Activated CD8-positive, alpha-beta memory T cell treated with anti-CD3 and anti-CD28 coated beads for 1 hour (primary cell): ENCODE measurements at places on chromosomes 7 and 10.

GRCh38 chr10:80924063-80924952 lies 386.6 kb downstream of the SH2D4B start:
- DNase-seq, result no peak

GRCh38 chr7:128129224-128129864 lies 98.1 kb upstream of the LRRC4 start:
- no peak for DNase-seq

DNA sequence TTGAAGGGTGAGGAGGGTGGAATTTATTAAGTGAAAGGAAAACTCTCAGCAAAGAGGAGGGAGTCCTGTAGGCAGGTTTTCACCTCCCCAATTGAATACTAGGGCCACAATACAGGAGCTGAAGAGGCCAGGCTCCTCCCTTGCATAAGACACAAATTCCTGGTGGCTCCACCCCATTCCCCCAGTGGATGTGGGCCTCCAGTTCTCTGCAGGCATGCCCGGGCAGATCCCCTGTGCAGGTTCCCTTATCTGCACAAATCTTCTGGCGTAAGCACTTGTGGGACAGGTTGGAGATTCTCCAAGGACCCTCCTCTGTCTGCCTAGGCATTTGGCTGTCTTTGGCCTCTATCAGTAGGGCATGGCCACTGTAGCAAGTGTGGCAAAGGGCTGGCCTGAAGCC lies 847.1 kb upstream of the MBL2 start:
- no peak for DNase-seq

DNA sequence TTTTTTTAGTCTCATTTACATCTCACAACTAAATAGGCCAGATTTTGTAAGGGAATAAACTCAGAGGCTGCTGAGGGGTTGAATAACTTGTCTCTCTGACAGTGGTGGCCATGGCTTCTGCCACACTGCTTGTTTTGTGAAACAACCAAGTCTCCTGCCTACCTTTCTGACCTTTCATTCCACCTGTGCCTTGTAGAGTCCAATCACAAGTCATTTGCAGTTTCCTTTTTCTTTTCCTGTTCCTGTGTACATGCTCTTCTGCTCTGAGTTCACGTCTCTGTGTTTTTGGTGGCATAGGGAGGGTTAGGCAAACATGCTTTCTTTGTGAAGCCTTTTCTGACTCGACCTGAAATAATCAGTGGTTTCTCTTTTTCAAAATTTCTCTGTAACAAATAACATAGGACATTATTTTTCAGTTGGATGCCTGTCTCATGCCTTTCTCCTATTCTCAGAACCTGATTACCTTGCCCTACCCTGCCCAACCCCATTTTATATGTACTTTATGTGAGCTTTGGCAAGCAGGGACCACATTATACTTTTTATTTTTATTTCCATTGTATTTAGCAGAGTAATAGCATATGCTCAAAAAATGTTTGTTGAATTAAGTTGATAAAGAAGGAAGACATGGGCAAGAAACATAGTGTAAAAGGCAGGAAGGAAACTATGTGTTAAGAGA lies 81.7 kb downstream of the HDAC9 start:
- no peak for DNase-seq

GRCh38 chr7:47149208-47149839 lies 432.6 kb downstream of the TNS3 start:
- DNase-seq, result no peak

GRCh38 chr7:17104419-17104818 lies 194.0 kb upstream of the AHR start:
- DNase-seq, result no peak

- no peak for DNase-seq
Measured at GRCh38 chr7:151384352-151384697, 25.5 kb downstream of the WDR86 start.

DNA sequence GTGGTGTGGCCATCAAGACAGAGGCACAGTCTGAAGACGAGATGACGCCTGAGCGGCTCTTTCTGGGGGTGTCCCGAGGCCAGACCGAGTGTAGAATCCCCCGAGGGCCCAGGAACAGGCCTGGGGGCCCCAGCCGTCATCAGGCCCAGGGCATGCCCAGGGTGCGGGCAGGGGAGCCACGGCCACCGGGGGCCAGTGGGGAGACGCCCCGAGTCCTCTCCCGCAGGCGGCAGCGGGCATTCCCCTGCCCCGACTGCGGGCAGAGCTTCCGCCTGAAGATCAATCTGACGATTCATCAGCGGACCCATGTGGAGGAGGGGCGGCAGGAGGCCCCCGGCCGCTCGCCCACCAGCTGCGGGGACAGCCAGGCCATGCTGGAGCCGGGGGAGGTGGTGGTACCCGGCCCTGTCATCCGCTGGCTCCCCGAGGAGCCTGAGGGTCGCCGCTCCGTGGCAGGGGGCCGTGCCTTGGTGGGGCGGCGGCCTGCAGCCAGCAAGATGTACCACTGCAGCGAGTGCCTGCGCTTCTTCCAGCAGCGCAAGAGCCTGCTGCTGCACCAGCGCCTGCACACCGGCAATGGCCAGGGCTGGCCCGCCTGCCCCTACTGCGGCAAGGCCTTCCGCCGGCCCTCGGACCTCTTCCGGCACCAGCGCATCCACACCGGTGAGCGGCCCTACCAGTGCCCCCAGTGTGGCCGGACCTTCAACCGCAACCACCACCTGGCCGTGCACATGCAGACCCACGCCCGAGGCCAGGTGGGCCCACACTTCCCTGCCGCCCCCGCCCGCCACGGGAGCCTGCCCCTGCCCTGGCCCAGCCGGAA lies 19.7 kb downstream of the ZNF783 start:
- DNase-seq, result no peak

- DNase-seq, result no peak
Measured at GRCh38 chr10:58590152-58590840, 77.6 kb downstream of the BICC1 start.

GRCh38 chr7:826230-826917 lies 5.9 kb upstream of the SUN1 start:
- DNase-seq, result no peak

DNA sequence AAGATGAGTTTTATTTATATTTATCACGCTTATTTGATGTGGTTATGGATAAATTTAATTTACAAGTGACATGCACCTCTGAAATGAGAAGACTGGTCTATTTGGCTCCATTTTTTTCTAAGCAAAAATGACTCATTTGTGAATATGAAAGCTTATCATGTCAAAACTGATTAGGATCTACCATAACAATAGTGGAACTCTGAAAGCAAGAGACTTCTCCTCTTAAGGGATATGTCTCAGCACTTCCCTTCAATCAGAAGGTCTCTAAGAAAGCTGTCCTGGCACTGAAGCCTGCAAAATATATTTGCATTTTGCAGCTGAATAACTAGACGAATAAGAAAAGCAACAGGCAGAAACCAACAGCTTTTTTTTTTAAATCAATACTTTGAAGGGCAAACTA lies 12.7 kb downstream of the FAS start:
- DNase-seq, result no peak

GRCh38 chr10:98384531-98385133 lies 30.4 kb downstream of the PYROXD2 start:
- DNase-seq, result no peak

GRCh38 chr10:33886299-33886698 lies 551.8 kb upstream of the NRP1 start:
- DNase-seq, result no peak

- no peak for DNase-seq
Measured at GRCh38 chr7:2843711-2844152, 376 bp downstream of the GNA12 start.

- DNase-seq, result no peak
Measured at GRCh38 chr7:76383089-76383944, 24.5 kb upstream of the YWHAG start.

GRCh38 chr10:86732771-86733170 lies 23.6 kb upstream of the BMPR1A start:
- no peak for DNase-seq

DNA sequence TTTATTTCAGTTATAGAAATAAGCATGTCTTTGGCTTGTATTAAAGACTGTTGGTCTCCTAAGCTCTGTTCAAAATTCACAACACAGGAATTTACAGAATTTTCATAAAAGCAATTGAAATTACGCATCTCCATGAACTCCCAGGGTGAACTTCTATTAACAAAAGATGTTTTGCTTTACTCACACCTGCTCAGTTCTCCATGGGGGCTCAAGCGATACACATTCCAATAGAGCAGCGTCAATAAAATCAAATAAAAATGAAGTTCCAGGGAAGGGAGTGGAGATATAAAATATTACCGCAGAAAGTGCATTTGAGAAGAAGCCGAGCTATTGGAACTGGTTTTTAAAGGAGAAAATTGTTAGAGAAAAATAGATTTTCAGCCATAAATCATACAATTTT lies 41.5 kb upstream of the ZNF438 start:
- no peak for DNase-seq

DNA sequence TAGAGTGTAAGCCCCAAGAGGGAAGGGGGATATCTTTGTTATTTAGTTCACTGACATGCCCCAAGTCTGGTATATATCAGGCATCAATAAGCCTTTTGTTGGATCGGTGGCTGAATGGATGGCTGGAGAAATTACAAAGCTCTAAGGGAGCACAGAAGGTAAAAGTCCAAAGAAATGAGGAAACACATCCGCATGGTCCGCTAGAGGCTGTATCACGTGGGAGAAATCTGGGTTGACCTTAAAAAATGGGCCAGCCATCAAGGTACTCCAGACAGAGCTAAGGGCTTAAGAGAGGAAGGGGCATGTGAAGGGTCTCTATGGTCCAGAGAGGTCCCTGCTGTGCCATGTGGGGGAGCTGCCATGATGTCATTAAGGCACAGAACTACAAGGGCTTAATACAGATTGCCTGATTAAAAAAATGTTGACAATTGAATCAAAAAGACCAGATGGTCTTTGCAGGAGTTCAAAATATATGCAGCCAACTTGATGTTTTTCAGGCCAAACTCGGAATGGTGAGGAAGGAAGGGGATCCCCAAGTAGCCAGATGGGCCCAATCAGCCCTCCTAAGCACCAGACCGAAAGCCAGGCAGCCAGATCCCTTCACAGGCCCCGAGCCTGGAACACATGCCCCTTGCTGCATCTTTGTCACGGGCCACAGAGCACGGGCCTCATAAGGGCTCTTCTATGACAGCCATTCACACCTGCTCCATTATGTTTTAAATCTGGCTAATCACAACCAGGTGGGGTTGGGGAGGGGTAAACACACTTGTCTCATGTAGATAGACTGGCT lies 31.9 kb downstream of the SCRN1 start:
- no peak for DNase-seq

DNA sequence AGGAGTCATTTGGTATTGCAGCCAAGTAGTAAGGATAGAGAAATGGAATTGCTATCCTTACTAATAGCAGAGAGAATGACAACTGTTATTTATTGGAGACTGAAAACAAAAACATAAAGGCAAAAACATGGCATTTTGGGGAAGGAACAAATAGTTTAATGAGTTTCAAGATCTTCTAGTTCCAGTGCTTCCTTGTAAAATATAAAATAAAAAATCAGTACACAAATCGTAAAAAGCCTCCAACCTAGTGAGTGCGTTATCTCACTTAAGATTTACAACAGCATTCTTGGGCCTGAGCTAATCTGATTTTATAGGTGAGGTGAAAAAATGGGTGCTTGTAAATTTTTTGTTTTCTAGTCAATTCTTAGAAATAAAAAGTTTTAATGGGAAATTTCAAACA lies 3.3 kb downstream of the RBM33 start:
- DNase-seq, result no peak

DNA sequence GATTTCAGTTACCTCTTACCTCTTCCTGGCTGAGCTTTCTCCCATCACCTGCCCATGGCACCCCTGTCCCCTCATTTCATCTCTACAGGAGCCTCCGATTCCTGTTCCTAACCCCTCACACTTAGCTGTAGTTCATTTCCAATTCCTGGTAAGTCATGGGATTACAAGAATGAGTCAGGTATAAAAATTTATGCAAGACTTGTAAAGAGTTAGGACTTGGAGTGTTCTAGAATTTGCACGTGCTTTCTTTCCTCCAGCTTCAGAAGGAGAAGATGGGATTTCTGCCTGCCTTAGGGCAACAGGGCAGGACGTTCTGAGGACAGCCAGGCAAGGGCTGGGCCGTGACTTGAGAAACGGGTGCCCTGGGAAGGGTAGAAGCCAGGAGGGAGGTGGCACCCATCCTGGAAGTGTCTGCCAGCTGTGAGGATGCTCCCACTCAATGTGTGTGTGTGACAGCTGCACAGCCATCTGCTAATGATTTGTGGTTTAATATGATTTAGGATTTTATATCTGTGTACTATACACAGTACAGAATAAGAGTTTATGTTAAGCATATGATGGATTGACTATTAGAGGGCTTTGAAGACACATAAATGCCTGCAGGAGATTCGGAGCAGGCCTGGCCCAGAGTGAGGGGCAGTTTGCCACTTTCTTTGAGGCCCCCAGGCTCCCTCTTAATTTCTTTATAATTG lies 81.5 kb upstream of the VIPR2 start:
- DNase-seq, result no peak

GRCh38 chr7:93856323-93856722 lies 34.2 kb downstream of the TFPI2 start:
- DNase-seq, result no peak

DNA sequence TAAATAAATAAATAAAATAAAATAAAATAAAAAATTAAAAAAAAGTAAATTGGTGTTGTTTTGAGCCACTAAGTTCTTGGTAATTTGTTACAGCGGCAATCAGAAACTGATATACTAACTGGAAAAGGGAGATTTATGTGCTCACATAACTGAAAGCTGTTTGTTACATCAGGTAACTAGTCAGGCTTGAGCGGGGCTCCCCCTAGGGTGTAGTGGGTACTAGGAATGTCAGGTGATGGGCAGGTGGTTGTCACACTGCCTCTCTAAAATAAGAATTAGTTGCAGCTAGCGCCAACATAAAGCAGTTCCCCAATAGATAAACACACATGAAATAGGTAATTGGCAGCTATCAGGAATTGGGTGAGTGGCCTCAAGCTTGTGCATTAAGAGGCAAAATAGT lies 1336.9 kb downstream of the XPNPEP1 start:
- DNase-seq, result no peak

- DNase-seq, result no peak
Measured at GRCh38 chr7:50926049-50926448, 143.4 kb upstream of the GRB10 start.
